SW 1271 (cell line): ENCODE measurements at places on chromosomes 7 and 10.

- no peak for DNase-seq
Measured at GRCh38 chr7:56083150-56083785, 9.5 kb downstream of the PHKG1 start.

- DNase-seq: no peak
Measured at GRCh38 chr7:17123020-17123419, 175.4 kb upstream of the AHR start.

- DNase-seq: no peak
Measured at GRCh38 chr10:74175510-74176379, 24.7 kb downstream of the ADK start.

DNA sequence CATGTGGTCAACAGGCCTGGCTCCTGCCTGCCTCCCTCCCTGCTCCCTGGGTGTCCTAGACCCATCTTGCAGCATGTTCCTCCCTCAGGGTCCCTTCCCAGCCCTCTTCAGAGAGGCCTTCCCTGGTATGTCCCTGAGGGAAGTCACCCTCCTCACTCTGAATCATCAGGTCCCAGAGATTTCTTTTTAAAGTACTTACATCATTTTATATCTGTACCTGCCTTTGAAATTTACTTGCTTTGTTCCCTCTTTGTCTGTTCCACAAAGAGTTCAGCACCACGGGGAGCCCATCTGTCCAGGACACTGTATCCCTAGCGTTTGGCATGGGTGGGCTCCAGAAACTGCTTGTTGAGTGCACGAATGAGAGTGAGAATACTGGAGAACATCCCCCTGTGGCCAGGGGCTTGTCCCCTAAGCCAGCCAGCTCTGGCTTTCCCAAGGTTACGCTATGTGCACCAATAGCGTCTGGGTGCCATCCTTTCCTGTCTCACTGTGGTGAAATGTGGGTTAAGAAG, 50.6 kb upstream of the IGFBP3 start:
- DNase-seq: no peak

GRCh38 chr7:22604246-22604645, 104.3 kb upstream of the STEAP1B start:
- DNase-seq: no peak

GRCh38 chr10:112332509-112333228, 41.2 kb upstream of the ACSL5 start:
- DNase-seq: no peak

- no peak for DNase-seq
Measured at GRCh38 chr10:113300617-113301016, 252.2 kb upstream of the HABP2 start.

GRCh38 chr7:53600296-53600695, 564.9 kb downstream of the POM121L12 start:
- DNase-seq: no peak

DNA sequence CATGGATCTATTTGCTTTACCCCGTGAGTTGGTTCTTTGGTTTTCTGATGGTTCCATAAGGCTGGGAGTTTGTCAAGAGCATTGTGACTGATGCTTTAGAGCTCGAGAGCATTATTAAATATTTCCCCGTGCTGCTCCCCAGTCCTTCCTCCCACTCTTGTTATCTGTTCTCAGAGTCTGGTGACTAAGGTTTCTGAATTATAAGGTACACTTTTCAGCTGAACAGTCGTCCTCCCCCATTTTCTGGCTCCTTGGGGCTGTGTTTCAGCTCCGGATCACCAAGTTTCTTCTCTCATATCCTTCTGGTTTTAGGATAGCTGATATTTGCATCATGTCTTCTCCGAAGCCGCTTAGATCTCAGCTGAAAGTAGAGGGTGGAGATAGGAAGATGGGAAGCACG, 57.8 kb upstream of the CACNB2 start:
- no peak for DNase-seq

DNA sequence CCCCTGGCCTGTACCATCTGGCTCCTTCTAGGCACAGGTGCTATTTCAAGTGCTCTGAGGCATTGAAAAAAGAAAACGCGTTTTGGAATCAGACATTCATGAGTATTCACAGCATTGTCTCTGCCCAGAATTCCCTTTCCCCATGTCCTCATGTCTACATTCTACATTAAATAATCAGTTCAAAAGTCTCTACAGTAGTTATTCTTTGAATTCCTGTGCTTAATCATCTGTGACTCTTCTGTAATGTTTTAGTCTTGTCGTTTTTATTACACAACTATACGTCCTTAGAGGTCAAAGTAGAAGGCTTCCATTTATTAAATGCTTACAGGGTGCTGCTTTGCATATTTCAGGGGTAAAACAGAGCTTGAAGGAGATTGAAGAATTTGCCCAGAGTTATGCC, 95.7 kb downstream of the BICC1 start:
- no peak for DNase-seq

DNA sequence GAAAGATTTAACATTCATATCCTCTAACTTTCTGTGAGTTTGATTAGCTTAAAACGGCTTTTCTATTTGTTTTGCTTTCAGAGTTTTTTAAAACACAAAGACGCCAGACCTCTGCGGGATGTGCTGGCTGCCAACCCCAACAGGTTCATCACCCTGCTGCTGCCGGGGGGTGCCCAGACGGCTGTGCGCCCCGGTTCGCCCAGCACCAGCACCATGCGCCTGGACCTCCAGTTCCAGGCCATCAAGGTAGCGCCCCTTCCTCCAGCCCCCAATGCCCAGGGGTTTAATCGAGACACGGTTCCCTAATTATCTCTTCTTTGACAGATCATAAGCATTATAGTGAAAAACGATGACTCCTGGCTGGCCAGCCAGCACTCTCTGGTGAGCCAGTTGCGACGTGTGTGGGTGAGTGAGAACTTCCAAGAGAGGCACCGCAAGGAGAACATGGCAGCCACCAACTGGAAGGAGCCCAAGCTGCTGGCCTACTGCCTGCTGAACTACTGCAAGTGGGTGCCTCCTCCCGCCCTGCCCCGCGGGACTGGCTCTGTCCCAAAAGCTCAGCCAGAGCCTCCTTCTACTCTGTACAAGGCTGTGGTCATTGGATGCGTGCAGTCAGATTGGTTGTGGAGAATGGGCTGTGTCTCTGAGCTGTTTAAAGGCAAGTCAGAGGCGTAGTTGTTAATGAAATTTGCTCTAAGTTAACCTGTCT, 71.2 kb downstream of the TRRAP start:
- DNase-seq: no peak

- no peak for DNase-seq
Measured at GRCh38 chr10:71694567-71694968, 25.0 kb downstream of the C10orf105 start.

DNA sequence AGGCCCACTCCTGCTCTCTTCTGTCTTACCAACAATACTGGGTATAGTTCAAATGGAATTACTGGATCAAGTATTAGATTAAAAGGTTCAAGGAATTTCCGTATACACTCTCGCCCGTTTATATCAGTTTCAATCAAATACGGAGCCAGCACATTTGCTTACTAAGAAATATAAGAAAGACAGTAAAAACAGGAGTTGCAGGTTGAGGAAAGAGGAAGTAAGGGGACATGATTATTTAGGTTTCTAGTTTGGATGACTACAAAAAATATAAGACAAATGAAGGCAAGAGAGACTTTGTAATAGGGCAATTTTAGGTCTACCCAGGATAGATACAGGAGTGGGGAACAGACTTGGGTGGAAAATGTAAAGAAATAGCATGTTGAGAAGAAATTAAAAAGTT, 109.9 kb upstream of the ABI1 start:
- no peak for DNase-seq

DNA sequence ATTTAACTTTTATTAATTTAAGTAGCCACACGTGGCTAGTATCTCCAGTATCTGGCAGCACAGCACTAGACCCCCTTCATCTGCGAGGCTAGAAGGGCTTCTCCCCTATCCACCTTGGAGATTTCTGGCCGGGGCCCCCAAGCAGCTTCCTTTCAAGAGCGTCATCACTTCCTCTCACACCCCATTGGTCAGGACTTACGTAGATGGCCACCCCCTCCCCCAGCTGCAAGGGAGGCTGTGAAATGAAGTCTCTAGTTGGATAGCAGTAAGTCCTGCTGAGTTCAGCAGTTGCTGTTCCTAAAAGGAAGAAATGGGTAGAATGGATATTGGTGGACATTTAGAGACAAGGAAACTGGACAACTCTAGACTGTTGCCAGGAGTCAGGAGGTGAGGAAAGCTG, 33.8 kb upstream of the COMTD1 start:
- no peak for DNase-seq

DNA sequence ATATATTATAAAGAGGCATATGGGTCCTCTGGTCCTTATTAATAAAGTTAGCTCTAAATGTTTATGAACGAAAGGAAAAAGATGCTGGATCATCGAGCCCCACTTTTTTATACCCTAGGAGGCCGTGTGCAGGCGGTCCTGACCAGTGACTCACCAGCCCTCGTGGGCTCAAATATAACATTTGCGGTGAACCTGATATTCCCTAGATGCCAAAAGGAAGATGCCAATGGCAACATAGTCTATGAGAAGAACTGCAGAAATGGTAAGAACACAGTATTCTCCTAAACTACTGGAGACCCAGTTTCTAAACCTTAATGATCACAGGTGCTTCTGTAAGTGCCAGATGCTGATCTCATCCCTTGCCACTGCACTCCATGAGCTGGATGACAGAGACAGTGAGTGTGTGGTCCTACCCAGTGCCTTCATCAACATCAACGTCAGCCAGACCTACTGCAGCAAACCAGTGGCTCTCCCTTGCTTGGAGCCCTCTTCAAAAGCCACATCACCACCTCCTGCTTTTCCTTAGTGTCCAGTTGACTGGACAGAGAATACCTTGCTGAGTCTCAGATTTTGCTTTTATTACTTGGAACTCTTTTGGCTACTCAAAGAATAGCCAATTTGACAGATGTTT, 7.6 kb downstream of the GPNMB start:
- no peak for DNase-seq

DNA sequence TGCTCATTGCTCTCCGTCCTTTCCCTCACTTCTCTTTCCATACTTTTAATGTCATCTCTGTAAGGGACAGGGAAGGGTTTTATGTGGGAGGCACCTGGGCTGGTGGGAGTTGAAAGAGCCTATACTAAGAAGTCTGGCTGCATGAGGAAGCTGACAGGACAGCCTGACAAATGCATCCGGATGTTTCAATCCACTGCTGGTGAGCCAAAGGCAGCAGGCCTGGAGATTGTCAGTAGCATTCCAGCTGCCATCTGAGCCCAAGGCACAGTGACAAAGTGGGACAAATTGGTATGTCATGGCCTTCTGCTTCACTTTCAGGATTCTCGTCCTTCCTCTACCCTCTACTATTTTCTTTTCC, 218.4 kb downstream of the STK31 start:
- DNase-seq: no peak

GRCh38 chr10:79139124-79139835, 70.5 kb downstream of the ZMIZ1 start:
- no peak for DNase-seq

GRCh38 chr7:2151801-2152612, 80.7 kb downstream of the MAD1L1 start:
- no peak for DNase-seq

- no peak for DNase-seq
Measured at GRCh38 chr10:6052247-6053221, 9.6 kb downstream of the IL2RA start.

DNA sequence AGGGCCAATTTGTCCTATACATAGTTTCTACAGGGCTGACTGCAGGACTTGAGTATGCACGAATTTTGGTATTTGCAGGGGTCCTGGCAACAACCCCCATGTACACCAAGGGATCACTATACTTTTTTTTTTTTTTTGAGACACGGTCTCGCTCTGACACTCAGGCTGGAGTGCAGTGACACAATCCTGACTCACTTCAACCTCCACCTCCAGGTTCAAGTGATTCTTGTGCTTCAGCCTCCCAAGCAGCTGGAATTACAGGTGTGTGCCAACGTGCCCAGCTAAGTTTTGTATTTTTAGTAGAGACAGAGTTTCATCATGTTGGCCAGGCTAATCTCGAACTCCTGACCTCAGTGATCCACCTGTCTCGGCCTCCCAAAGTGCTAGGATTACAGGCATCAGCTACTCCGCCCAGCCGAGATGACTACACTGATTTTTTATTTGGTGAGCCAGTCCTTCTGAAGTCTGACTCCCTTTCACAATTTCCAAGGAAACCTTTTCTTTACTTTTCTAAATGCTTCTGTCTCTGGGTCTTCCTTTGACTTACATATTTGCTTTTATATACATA, 19.8 kb downstream of the CFAP70 start:
- no peak for DNase-seq

GRCh38 chr10:92965314-92965713, 95.3 kb upstream of the CYP26C1 start:
- DNase-seq: peak; percentile 50

DNA sequence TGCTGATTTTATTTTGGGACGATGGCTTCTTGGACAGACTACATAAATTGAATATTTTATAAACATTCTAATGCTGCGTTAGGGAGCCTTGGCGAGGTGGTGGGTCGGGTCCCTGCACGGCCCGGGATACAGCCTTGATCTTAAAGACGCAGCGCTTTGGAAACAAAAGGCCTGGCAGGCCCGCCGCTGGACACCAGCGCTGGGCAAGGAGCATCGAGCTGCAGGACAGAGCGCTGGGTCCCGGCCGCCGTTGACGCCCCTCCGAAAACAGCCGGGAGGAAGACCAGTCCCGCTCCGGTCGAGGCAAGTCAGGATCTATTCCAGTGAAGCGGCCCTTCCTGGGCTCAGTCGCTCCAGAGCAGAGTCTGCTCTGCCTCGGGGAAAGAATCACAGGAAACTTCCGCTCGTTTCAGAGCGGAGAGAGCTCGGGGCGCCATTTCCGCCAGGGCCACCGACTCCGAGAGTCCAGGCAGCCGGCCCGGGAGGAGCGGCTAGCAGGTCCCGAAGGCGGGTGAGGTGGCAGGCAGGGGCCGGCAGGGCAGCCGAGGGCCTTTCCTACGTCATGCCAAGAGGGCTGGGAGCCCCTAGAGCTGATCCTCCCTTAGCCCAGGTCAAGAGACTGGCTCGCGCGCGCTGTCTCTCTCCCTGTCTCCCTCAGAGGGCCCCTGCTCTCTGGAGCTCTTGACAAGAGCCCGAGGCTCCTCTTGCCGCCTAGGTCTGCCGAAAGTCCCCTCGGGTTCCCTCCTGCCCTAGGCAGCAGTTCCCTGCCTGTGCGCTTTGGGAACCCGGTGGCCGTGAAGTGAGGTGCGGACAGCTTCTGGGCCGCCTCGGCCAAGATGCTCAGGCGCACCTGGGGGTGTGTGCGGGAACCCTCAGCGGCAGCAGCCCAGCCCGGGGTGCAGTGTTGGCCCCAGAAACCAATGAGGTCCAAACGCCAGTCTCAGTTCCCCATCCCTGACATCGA, 1.4 kb upstream of the DRGX start:
- DNase-seq: no peak

DNA sequence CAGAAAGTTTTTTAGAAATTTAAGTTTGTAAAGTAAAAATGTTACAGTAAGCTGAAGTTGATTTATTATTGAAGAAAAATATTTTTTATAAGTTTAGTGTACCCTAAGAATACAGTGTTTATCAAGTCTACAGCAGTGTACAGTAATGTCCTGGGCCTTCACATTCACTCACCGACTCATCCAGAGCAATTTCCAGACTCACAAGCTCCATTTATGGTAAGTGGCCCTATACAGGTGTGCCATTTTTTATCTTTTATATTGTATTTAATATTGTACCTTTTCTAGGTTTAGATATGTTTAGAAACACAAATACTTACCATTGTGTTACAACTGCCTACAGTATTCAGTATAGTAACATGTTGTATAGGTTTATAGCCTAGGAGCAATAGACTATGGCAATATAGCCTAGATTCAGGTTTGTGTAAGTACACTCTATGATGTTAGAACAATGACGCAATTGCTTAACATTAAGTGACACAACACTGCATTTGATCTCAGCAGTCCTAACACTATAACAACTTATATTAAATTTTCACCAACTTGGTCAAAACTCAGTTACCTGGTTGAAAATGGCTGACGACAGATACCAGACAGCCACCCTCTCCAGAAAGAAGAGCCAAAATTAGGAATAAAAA, 45.7 kb downstream of the HIBADH start:
- DNase-seq: no peak
